ENCODE measurements at places on chromosomes 1 and 21. TPM values are rescaled to one million over a fixed set of nuclear protein-coding genes. Genes with fewer than 3 reads are reported as not detected.

Gene KIRREL1
- total RNA-seq: 174 TPM

Gene CGN
- not detected for total RNA-seq

Gene SMIM12
- total RNA-seq: 25.3 TPM

Gene DENND2C
- 8.8 TPM for total RNA-seq

GRCh38 chr1:115814685-115815398 lies 26.1 kb downstream of the NHLH2 start:
- DNase-seq: no peak

GRCh38 chr1:219401724-219402625 lies 210.9 kb downstream of the ZC3H11B start:
- DNase-seq: no peak

DNA sequence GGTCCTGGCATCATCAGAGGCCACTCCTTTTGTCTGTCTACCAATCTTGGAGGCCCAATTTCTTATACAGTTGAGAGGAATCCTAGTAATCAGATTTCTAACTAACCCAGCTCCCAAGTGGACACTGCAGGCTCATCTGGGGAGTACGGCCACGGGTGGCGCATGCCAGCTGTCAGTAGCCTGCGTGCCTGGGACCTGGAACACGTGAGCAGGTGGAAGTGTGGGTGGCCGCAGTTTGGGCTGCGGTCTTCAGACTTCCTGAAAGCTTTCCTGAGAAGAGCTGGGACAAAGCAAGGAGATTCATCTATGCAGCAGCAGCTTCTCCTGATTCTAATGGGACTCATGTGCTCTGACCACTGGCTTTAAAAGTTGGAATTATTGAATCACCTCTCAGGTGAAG lies 12.4 kb downstream of the ADORA3 start:
- no peak for DNase-seq

DNA sequence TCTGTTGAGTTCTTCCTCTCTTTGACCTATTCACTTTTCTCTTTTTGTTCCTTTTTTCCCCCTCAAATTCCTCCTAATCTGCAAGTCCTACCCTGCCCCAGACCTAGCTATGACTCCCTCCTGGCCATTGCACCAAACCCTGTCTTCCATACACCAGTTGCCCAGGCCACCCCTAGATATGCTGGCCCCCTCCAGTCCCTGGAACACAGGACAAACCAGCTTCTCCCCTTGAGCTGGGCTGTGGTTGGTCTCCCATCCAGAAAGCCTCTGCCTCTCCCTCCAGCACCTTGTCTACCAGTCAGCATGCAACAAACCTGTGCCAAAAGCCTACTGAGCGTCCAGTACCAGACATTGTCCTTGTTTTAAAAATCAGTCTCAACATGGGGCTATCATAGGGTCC lies 59.4 kb downstream of the ELK4 start:
- DNase-seq: no peak

DNA sequence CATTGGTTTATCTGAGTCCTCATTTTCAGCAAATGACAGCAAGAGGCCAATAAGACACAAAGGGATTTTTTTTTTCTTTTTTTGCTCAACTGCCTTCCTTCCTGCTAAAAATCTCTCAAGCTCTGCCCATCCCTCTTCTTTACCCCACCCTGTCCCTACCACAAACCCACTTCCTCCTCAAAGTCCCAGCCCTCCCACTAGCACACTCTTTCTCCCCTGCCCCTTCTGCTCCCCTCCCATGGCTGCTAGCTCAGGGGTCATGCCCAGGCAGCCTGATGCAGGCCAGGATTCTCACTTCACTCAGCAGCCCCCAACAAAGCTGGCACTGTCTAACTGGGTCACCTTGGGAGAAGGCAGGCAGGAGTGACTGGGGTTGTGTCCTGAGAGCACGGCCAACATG lies 28.8 kb upstream of the PPP2R5A start:
- no peak for DNase-seq

- no peak for DNase-seq
These were observed 31.4 kb upstream of the SLC35D1 start for GRCh38 chr1:67085326-67085725.

GRCh38 chr1:35573198-35574124 lies at the start of gene TFAP2E:
TFAP2E (plus strand) TSS chr1:35573314; CDS start chr1:35573578, 264 bp downstream.
- DNase-seq: peak; percentile 99

DNA sequence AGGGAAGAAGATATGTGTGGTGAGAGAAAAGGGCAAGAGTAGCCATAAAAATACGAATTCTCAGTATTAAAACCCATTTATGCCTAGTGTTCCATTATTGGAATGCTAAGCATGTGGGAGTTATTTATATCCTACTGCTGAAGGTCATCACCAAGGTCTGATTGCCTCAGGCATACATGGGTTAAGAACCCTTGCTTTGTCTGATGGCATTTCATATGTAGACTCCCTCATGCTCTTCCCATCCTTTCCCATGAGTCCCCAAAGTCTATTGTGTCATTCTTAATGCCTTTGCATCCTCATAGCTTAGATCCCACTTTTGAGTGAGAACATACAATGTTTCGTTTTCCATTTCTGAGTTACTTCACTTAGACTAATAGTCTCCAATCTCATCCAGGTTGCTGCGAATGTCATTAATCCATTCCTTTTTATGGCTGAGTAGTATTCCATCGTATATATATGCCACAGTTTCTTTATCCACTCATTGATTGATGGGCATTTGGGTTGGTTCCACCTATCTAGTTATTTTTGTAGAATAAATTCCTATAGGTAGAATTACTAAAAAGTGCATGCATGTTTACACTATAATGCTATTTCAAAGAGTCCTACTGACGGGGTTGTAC lies 172.5 kb downstream of the DYRK1A start:
- DNase-seq: no peak

DNA sequence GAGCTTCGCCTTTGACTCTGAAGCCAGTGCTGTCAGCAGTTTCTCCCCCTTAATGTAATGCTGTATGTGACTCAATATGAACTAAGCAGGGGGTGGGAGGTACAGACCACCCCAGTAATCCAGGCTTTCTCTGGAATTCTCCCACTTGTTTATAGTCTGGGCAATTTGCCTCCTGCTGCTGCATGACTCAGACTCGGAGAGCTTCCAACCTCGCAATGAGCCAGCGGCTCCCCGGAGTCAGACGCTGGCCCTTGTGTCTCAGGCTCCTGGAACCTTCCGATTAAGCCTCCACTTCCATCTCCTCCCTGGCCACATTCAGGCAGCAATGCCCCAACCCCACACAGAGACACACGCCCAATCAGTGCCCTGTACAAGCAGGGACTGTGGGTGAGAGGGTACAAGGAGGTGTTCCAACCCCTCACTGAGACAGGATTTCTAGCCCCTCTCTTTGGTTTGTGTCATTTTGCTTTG lies 471.7 kb upstream of the VAMP3 start:
- peak; percentile 89 for DNase-seq

- no peak for DNase-seq
These were observed 10.7 kb downstream of the CDCA8 start for GRCh38 chr1:37703061-37703460.
